ENCODE measurements at places on chromosomes 3 and 15. TPM values are rescaled to one million over a fixed set of nuclear protein-coding genes. Genes with fewer than 3 reads are reported as not detected.

The CLDN1 gene
- total RNA-seq = 13.2 TPM

The MCTP2 gene
- total RNA-seq = 6.8 TPM

The GOLGA6L10 gene
- total RNA-seq = 3.3 TPM

The CTXN2 gene
- not detected for total RNA-seq

The CADM2 gene
- 0.69 TPM for total RNA-seq

The FANCD2OS gene
- total RNA-seq = not detected

The SKOR1 gene
- 0.88 TPM for total RNA-seq

The TRIM42 gene
- not detected for total RNA-seq

The PLA1A gene
- total RNA-seq = 1.2 TPM

The MAP1A gene
- 4.6 TPM for total RNA-seq

The PP2D1 gene
- not detected for total RNA-seq

The GOLGA8T gene
- not detected for total RNA-seq

The SLC6A11 gene
- 0.11 TPM for total RNA-seq

The FBXL22 gene
- 5.3 TPM for total RNA-seq
